Left ventricle myocardium inferior (tissue), 1 donor: ENCODE measurements at places on chromosomes 4 and X.
A peak's percentile ranks its signal among the peaks of the same experiment; 100 is the strongest.

GRCh38 chrX:109873574-109873973, 129.3 kb upstream of the TMEM164 start:
- no peaks in the 10 kb centered on the region for H3K27me3 ChIP-seq
- H3K36me3 ChIP-seq: no peaks in the 10 kb centered on the region
- no peak overlapping the region for H3K4me3 ChIP-seq
- H3K4me1 ChIP-seq: no peaks in the 10 kb centered on the region
- no peak overlapping the region for H3K27ac ChIP-seq

GRCh38 chr4:24026596-24026995, 136.7 kb upstream of the PPARGC1A start:
- no peaks in the 10 kb centered on the region for H3K27me3 ChIP-seq
- no peak overlapping the region for H3K27ac ChIP-seq
- H3K4me1 ChIP-seq: no peaks in the 10 kb centered on the region
- DNase-seq: no peak
- H3K36me3 ChIP-seq: no peaks in the 10 kb centered on the region

DNA sequence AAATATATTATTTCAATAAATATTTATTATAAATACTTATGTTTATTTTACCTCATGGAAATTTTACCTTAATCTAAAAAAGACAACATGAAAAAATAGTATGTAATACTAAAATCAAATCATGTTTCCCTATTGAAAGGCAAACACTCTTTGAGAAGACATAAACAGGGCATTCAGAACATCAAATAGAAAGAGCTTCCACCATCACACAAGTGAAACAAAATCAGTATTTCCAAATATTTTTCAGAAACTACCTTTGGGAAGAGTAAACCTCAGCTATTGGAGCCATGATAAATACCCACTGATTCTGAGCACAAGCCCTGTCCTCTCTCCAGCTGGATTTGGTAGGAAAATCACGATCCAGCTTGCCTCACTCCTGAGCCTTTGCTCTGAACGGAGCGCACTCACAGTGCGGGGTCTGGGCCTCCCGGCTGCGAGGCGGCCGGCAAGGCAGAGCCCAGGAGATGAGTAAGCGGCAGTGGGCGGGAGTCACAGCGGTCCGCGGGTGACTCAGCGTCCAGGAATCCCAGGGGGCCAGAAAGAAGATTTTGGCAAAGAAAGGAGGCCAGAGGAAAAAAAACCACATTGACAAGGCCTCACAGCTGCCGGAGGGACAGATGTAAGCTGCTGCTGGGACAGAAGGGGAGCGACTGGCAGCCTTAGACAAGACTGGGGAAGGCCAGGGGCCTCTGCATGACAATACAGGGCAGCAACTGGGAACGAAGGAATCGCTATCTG, 14.7 kb upstream of the ANXA5 start:
- H3K4me1 ChIP-seq: peaks cover 14% of the 10 kb centered on the region
- no peaks in the 10 kb centered on the region for H3K36me3 ChIP-seq
- no peaks in the 10 kb centered on the region for H3K27me3 ChIP-seq
- peak overlapping the region; percentile 82 for H3K27ac ChIP-seq
- peak; percentile 88 for DNase-seq

DNA sequence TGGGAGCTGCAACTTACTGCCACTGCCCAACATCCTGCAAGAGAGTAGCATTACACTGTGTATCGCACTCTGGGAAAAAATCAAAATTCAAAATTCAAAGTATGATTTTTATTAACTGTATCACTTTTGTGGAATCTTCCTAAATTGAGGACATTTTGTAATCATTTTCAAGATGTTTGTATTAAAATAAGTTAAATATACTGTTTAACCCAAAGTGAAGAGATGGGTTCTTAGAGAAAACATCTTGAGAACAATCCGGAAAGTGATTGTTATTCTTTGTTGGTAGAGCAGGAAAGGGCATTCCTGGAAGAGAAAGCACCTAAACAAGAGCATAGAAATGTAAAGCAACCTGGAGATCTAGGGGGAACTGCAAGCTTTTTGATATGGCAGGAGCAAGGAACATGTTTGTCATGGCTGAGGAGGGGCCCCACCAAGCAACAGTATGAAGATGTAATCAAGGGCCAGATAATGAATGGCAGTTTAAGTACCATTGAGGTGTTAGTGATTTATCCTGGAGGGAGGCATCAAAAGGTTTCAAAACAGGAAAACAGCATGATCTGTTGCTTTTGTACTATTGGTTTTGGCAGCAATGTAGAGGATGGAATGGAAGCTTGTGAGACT, 14.1 kb upstream of the SEC24D start:
- no peaks in the 10 kb centered on the region for H3K27me3 ChIP-seq
- H3K27ac ChIP-seq: no peak overlapping the region
- H3K4me3 ChIP-seq: peak overlapping the region; percentile 61
- H3K36me3 ChIP-seq: no peaks in the 10 kb centered on the region
- H3K4me1 ChIP-seq: no peaks in the 10 kb centered on the region
- DNase-seq: no peak

DNA sequence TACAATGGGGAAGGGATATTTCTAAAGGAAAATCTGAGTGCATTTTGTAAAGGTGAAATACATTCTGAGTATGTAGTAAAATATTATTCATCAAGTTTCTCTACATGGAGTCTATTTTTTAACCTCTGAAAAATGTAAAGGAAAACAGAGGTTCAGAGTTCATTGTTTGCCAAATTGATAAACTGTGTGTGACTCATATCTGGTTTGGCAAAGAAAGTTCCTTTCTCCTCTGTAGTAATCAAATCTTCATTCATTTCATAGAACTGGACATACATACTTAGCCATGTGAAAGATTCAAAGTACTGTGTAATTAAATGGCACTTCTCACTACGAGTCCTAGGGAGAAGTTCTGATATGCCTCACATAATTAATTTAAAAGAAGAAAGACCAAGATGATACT, 61.6 kb downstream of the HPGD start:
- H3K4me3 ChIP-seq: no peak overlapping the region
- H3K27me3 ChIP-seq: no peaks in the 10 kb centered on the region
- no peaks in the 10 kb centered on the region for H3K36me3 ChIP-seq
- no peaks in the 10 kb centered on the region for H3K4me1 ChIP-seq
- no peak overlapping the region for H3K27ac ChIP-seq

- H3K27ac ChIP-seq: no peak overlapping the region
- no peak for DNase-seq
- no peak overlapping the region for H3K4me3 ChIP-seq
- no peaks in the 10 kb centered on the region for H3K27me3 ChIP-seq
Measured at GRCh38 chr4:71389149-71389827, 50.5 kb downstream of the SLC4A4 start.
